Inflammatory macrophage treated with lipopolysaccharide for 1 hour (primary cell): ENCODE measurements at places on chromosomes 2 and 18.

DNA sequence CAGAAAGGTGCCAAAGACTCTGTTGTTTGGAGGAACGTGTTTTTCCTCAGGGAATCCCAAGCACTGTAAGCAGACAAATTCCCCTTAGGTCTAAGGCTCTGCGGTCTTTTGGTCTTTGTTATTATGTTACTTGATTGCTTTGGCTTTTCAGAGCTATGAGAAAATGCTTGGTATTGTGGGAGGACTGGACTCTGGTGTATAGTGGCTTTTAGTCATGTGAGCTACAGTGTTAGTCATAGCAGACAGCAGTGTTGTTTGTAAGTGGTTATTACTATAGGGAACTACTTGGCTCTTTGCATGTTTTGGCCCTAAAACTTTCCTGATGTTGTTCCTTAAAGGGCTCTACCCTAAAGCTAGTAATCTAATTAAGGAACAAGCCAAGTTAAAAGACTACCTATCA lies 956.2 kb upstream of the LRATD1 start:
- no peak for DNase-seq

GRCh38 chr2:27320958-27321543 lies 1.8 kb downstream of the MPV17 start:
- peak; percentile 25 for DNase-seq

DNA sequence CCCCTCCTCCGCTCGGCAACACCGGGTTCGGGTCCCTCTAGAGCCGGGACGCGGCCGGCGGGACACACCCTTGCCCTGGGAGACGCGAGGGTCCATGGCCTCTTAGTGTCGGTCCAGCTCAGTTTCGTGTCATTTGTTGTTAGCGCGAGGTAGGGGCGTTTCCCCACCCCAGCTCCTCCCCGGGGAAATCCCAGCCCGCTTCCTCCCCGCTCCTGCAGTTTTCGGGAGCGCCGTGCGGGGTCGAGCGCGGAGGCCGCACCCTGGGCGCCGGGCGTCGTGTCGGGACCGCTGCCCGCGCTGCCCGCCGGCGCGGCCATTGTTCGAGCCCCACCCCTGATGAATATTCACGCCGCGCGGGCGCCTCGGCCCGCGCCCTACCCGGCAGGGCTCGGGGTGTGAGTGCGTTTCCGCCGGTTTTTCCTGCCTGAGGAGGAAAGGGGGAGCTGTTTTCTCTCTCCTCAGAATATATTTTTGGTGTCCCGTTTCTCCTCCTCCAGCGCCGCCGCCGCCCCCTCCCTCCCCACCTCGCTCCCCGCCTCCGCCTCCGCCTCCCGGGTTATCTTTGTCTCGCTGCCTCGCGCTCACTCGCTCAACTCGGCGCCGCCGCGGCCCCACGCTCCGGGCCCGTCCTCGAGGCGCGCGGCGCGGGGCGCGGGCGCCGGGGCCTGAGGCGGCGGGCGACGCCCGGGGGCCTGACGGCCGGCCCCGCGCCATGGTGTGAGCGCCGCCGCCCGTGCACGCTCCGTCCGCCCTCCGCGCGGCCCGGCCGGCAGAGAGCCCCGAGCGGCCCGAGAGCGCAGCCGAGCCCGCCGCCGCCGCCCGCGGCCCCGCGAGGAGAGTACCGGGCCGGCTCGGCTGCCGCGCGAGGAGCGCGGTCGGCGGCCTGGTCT lies at the start of gene MAP4K4:
Gene MAP4K4 (plus strand): TSS at position 584 of the 890 bp plus-strand sequence. CDS start 374 bp downstream, outside the sequence.
- peak; percentile 70 for DNase-seq

- DNase-seq, result no peak
Observed at GRCh38 chr2:229073935-229074334, 197.2 kb downstream of the PID1 start.

DNA sequence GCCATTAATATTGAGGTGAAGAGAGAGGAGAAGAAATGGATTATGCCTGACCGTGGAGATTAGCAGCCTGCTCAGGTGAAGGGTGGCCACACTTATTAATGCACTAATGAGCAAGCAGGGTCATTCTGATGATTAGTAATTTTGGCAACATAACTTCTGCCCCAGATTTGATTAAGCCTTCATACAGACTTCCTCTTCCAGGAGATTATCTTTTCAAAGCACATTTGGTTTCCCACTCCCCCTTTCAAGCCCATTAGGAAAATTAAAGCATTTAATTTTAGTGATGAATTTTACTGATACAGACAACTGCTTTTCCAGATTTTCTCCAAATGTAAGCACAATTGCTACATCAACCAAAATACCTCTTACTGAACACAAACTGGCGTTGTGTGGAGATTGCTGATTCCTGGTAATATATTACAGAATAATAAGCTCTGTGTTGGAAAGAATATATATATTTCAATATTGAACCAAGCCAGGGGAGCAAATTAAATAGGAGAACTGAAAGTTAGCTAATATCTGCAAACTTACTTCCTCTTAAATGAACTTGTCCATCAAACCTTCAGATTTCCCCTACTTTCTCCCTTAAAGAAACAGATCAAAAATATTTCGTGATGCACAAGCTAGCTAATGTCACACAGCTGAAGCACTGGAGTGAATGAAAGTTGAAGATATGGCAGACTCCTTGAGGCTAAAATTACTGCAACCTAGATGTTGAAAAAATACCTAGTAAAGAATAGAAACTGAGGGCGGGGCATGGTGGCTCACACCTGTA lies 140.8 kb downstream of the FAM210A start:
- peak; percentile 85 for DNase-seq

DNA sequence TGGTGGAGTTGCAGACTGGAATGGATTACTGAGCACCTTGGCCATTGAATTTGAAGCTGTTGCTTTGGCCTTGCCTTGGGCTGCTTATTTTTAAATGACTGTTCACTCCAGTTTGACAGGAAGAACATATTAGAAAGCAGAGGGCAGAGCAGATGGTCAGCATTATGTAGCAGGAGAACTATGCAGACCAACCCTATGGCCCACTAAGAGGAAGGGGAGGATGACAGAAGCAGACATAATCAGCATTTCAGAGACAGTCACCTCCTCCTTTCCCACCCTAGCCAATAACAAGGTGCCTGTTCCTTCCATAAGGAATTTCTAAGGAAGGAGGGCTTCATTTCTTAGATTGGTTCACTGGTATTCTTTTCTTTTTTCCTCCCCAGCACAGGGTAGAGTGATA lies 2.4 kb downstream of the CHRNA1 start:
- no peak for DNase-seq

DNA sequence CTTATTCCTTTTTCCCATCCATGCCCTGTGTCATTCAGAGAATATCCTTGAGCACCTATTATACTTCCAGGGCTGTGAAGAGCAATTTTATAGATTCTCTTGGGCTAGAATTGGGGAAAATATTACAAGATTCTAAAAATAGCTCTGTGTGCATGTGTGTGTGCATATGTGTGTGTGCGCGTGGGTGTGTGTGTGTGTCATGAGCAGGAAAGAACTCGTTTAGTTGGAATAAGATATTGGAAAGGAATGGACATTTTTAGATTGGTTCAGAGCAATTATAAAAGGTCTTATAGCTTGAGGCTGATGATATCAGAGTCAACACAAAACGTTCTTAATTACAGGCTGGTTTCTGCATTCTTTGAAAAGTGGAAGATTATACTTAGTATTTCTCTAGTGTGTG lies 212.1 kb upstream of the COPS8 start:
- no peak for DNase-seq

DNA sequence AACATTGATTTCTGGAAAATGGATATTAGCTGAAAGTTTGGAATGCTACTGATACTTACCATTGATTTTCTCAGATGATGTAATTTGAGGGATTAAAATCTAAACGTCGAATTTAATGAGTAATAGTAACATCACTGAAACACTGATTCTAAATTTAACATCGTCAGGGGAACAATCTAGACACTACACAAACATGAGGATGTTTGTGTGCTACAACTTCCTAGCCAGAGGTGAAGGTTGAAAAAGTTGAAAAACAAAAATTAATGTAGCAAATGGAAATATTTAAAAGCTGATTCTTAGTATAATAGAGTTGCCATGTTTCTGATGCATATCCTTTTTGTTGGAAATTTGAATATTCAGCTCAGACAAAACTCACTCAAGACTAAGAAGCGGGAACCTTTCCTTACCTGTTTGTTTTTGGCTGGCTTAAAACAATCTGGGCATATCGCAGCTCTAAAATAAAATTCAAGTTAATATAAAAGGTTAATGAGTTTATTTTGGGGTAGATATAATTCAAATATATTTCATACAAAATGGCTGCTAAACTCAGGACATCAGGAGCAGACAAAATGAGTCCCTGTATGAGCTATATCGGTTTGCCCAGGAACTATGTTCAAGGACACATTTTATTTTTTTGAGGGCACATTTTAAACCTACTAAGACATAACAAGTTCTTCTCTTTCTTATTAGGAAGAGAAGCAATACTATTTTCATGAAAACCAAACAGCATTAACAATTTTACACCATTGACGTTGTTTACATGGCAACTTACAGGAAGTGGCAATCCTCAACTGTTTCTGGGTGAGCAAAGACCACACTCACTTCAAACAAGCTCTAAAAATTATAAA lies 52.6 kb upstream of the PEX13 start:
- DNase-seq, result no peak

DNA sequence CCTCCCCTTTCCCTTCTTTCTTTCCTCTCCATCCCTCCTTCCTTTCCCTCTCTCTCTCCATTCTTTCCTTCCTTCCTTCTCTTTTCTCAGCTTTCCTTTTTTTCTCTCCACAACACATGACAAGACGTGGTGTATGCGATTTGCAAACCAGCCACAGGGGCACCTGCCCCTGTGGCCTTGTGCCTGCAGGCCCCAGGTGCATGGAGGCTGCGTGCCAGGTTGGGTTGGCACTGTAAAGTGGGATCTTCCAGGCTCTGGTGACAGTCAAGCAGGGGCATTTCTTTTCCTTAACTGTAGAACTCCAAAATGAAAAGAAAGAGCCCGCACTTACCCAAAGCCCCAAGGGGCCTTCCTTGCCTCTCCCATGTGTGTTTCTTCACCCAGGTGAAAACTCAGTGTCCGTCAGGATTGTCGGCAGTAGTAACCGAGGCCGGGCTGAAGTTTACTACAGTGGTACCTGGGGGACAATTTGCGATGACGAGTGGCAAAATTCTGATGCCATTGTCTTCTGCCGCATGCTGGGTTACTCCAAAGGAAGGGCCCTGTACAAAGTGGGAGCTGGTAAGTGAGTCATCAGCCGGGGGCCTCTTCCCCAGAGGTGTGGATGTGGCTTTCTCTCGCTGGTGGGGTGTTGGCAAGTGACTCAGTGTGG lies 50.9 kb downstream of the MARCO start:
- DNase-seq, result no peak

GRCh38 chr2:181275643-181276070 lies 181.5 kb upstream of the ITGA4 start:
- DNase-seq, result no peak

DNA sequence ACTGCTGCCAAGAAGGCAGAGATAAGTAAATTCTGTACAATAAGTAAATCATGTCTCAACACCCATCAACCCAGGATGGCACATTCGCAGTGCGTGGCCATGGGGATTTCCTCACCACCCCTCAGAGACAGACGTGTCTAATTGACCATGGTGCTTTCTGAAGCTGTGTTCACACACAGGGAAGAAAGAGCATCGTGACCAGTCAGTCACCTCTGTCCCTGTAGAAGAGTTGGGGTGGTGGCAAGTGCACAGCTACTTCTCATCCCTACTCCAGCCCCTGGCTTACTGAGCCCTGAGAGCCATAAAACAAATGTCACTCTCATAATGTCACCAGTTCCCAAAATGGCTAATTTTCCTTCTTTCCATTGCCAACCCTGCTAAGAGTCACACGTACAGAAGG lies 31.3 kb upstream of the MLPH start:
- no peak for DNase-seq

DNA sequence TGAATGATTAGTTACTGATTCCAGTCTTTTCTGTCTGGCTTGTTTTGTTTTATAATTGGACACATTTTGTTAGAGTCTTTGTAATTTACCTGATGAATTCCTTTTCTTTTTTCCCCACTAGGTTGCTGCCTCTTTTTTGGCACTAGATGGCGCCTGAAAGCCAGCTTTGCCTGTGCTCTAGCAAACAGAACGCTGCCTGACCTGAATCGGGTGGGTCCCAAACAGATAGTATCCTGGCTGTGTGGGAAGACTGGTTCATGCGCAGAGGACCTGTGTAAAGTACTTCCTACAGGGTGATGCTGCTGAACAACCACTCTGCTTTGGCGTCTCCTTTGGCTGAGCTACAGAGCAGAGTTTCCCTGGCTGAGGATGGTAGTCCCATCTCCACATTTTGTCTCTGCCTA lies 288.2 kb downstream of the IKZF2 start:
- peak; percentile 29 for DNase-seq

GRCh38 chr2:5777131-5777535 lies 84.9 kb downstream of the SOX11 start:
- DNase-seq, result no peak

DNA sequence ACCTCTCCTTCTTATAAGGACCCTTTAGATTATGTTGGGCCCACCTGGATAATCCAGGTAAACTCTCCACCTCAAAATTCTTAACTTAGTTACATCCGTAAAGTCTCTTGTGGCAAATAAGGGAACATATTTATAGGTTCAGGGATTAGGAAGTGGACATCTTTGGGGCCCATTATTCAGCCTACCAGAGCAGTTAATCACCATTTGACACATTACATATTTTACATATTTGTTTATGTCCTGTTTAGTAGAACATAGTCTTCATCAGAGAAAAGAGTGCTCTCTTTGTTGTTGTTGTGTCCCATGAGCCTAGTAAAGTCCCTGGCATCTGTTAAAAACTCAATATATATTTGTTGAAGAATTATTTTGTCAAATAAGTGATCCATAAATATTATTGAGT lies 134.0 kb upstream of the SPATS2L start:
- no peak for DNase-seq

DNA sequence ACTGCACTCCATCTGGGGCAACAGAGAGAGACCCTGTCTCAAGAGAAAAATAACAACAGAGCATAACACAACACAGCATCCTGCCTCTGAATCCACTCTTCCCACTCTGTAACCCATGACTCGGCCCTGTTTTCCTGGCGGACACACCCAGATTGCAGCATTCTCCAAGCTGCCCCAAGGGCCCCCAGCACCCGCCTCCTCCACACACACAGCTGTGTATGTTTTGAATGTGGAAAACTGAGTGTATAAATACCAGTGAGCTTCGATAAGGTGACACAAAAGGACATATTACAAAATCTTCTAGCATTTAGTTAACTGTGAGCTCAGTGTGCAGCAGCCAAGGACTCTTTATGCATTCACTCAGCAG lies 13.0 kb downstream of the IMPA2 start:
- DNase-seq, result peak; percentile 37

DNA sequence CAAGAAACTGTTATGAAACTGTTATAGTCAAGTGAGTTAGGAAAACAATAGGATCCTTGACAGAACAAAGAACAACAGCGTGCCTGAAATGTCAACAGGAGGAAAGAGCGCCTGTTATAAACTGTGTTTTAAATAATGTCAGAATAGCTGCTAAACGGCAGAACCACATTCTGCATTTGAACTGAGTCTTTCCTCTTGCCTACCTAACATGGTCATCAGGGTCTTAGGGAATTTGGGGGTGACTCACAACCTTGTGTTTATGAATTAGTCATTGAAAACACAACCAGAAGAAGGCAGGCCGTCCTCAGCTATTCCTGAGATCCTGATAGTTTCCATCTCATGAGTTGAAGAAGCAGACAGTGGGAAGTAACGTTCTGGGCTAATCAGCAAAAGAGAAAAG lies 222.0 kb upstream of the FN1 start:
- peak; percentile 63 for DNase-seq

- no peak for DNase-seq
Observed at GRCh38 chr2:221895366-221896121, 323.4 kb upstream of the EPHA4 start.
